NCI-H1092 (cell line): ENCODE measurements at places on chromosomes 1 and 21.
A peak's percentile ranks its signal among the peaks of the same experiment; 100 is the strongest.

- DNase-seq: no peak
Measured at GRCh38 chr1:95888941-95889390, 655.0 kb downstream of the RWDD3 start.

GRCh38 chr1:228750915-228751314 is 15.6 kb downstream of the RHOU start:
- no peak for DNase-seq

GRCh38 chr1:39490596-39491145 is 765 bp upstream of the BMP8A start:
- peak; percentile 17 for DNase-seq

DNA sequence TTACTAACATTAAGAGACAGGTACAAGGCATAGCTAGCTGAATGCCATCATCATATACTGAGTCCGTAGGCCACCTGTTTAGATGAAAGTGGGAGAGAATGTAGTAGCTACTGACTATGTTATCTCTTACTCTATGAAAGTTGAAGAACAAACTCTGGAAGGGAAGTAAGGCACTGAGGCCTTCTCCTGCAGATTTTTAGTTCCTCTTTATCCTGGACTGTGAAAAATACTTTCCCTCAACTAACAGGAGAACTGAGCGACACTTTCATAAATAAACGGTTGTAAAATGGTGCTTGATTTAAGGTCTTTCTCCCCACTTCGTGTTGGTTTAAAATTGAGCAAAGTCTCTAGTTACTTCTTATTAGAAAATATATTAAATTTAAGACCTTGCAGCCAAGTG is 101.9 kb downstream of the FNBP1L start:
- no peak for DNase-seq

DNA sequence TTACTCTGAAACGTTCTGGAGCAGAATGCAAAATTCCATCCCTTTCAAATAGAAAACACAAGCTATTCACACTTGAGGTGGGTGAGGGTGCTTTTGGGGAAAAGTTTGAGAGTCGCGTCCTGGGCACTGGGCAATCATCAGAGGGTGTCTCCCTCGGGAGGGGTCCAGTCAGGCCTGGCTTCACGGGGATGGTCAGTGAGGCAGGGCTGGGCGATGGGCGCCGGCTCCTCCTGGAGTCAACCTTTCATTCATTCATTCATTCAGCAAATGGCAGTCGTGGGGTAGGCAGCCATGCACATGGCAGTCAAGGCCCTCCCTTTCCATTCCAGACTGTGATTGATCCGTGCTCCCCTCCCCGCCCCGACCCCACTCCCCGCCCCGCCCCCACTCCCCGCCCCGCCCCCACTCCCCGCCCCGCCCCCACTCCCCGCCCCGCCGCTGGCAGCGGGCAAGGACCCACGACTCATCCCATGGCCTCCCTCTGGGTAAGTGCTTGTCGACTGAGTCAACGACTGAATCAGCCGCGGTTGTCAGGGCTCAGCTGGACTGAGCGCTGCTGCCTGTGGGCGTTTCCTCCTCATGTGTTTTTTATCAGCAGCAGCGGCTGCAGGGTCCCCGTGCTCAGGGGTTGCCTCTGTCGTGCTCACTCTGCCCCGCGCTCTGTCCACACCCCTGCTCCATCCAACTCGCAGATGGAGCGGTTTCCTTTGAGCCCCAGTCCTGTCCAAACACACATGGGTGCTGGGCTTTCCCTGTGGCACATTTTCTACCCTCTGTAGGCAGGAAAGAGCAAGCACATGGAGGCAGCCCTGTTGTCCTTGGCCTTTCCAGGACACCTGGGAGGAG is 12.5 kb upstream of the SPSB1 start:
- DNase-seq: no peak

- no peak for DNase-seq
Measured at GRCh38 chr1:24384251-24385090, 29.1 kb downstream of the STPG1 start.

- no peak for DNase-seq
Measured at GRCh38 chr1:108845446-108845845, 11.4 kb downstream of the AKNAD1 start.

DNA sequence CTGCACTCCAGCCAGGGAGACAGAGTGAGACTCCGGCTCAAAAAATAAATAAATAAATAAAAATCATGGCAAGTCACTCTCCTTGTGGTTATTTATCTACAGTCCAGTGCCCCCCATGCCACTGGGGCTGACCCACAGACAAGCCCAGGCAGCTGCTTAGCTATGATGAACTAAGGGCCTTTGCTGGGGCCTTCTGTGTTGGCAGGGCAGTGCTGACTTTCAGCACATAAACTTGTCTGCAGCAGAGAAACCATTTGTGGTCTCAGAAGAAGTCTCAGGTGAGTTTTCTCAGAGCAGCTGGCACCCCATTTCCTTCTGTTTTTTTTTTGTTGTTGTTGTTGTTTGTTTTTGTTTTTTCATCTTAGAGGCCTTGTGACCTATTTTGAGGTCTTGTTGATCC is 20.9 kb upstream of the CFHR4 start:
- DNase-seq: no peak

DNA sequence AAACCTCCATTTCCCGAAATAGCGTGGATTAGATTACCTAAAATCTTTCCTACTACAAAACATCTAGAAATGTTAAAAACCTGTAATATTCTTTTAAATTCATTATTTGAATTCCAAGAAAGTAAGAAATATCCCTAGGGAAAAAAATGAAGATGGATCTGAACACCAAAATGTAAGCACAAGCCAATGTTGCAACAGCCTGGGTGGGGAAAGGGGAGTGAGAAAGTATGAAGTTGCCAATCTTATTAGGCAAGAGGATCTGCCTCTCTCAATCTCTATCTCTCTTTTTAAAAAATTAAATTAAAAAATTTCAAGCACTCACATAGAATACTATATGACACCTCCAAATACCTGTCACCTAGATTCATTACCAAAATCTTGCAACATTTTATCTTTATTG is 74.9 kb upstream of the IRF2BP2 start:
- no peak for DNase-seq

- no peak for DNase-seq
Measured at GRCh38 chr1:162018418-162018817, 5.3 kb downstream of the OLFML2B start.

DNA sequence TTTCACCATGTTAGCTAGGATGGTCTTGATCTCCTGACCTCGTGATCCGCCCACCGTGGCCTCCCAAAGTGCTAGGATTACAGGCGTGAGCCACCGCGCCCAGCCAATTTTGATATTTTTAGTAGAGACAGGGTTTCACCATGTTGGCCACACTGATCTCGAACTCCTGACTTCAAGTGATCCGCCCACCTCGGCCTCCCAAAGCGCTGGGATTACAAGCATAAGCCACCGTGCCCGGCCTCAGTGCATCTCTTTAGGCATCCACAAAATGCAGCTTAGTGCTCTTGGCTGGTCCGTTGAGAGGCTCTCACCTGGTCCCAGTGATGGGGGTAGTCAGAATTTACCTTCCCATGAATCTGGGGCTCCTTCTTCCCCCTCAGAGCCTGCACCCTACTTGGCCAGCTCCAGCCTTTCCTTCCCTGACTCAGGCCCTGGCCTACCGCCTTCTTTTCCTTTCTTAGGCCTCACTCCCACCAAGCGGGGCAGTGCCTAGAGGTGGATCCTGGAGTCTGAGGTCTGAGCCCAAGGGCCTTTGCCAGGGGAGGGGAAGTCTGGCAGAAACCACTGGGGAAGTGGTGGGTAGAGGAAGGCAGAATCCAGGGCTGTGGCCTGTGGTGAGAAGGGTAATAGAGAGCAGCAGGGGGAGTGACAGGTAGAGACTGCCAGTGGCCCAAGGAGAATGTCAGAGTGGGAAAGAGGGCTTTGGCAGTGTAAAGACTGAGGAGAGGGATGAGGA is 3.7 kb downstream of the LENEP start:
- no peak for DNase-seq

DNA sequence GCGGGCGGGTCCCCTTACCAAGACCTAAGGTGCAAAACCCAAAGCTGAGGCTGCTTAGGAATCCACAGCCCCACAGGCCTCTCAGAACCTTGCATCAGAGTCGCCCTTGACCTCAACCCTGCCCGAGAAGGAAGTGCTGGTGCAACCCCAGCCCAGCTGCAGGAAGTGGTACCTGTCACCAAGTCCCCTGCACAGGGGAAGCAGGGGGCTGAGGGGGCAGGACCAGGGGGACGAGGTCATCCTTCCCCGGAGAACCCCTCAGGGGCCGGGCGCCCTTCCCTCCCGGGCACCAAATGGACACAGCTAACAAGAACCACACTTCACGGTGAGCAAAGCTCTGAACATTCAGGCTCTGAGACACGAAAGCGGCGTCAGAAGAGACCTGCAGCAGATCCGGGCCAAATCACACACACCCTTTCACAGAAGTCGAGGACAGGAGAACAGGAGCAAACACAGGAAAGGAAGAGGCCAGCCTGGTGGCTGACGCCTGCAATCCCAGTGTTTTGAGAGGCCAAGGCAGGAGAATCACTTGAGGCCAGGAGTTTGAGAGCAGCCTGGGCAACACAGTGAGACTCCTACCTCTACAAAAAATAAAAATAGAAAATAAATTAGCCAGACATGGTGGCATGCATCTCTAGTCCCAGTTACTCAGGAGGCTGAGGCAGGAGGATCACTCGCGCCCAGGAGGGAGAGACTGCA is 6.4 kb downstream of the ITGB2 start:
- no peak for DNase-seq

DNA sequence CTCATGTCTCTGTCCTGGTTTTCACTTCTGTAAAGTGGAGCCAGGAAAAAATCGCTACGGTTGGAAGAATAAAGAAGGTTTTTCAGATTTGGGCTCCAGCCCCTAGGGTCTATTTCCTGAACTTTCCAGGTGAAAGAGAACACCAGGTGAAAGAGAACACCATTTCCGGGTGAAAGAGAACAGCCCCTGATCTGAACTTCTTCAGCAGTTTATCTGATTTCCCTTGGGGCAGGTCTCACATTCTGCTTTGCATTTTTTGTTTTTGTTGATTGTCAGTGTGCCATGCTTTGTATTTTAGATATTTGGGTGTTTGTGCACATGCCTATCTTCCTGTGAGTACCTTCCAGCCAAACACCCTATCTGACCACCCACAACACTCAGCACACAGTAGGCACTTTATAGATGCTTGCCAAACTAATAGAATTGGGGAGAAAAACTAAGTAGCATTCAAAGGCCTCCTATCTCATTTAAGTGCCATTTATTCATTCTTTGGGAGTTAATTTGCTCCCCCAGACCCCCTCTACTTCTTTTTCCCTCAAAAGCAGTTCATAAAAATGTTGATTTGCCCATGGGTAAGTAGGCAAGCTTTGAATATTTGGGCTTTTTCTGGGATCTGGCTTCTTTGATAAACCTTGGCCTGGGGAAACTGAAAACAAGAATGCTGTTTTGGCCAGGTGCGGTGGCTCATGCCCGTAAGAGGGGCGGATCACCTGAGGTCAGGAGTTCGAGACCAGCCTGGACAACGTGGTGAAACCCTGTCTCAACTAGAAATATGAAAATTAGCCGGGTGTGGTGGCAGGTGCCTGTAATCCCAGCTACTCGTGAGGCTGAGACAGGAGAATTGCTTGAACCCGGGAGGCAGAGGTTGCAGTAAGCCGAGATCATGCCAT is 2.2 kb downstream of the NAV1 start:
- DNase-seq: no peak

GRCh38 chr1:206469411-206469932 is 804 bp upstream of the IKBKE start:
- no peak for DNase-seq

DNA sequence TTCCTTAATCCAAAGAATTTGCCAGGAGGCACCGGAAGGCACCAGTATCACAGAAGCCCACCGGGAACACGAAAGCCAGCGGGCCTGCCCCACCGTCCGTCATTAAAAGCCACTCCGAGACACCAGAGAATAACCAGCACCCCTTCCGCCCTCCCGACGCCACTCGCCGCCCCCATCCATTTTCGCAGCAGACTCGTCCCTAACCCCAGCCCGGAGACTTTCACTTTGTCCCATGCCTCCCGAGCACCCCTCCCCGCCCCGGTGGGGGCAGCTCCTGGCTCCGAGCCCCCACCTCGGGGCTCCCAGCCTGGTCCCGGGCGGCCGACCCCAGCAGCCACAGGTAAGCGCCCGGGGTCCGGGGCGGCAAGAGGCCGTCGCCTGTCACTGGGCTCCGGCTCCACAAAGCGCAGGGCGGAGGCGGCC is 105.4 kb downstream of the SLC45A1 start:
- peak; percentile 10 for DNase-seq
